ENCODE measurements at places on chromosomes 2 and 18.

GRCh38 chr2:173752152-173752551 lies 213.0 kb downstream of the SP3 start:
- no peaks in the 10 kb centered on the region for H3K27me3 ChIP-seq
- H3K27ac ChIP-seq: no peak overlapping the region
- H3K4me3 ChIP-seq: no peak overlapping the region
- no peak for ATAC-seq
- no peaks in the 10 kb centered on the region for H3K36me3 ChIP-seq

GRCh38 chr2:16639431-16639830 lies 26.2 kb downstream of the CYRIA start:
- H3K36me3 ChIP-seq: peaks cover 37% of the 10 kb centered on the region
- ATAC-seq: no peak
- no peaks in the 10 kb centered on the region for H3K27me3 ChIP-seq

- H3K27ac ChIP-seq: no peak overlapping the region
- H3K4me3 ChIP-seq: no peak overlapping the region
- no peaks in the 10 kb centered on the region for H3K36me3 ChIP-seq
- H3K4me1 ChIP-seq: peaks cover 6% of the 10 kb centered on the region
Observed at GRCh38 chr2:164903204-164903603, 52.1 kb downstream of the SLC38A11 start.

- H3K27ac ChIP-seq: no peak overlapping the region
- H3K4me3 ChIP-seq: no peak overlapping the region
- ATAC-seq: no peak
- H3K27me3 ChIP-seq: no peaks in the 10 kb centered on the region
Observed at GRCh38 chr18:8989017-8989416, 113.5 kb upstream of the NDUFV2 start.

DNA sequence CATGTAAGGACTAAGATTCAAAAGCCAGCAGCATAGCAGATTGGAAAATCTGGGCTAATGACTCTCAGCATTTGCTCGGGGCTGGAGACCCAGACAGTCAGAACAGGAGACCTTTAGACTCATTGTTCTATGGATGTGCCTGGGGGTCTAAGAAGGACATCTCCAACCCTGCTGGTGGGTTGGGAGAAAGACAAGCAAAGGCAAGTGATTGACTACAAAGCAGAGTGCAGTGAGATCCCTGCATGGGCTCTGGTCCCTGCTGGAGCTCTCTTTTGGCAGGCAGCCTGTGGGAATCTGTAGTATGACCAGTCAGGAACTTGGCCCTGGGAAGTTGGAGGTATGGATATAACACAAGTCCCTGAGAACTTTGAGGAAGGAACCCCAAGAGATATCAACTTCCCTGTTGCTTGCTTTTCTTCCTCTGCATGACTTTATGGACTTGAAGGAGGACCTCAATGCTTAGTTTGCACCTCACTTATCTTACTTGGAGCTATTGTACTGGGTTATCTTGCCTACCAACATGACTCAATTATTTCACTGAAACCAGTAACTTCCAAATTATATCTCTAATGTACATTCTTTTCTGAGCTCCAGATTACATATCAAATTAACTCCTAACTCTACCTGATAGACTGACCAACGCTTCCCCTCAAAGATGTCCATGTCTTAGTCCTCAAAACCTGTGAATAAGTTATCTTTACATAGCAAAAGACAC lies 236.0 kb downstream of the CYRIA start:
- no peaks in the 10 kb centered on the region for H3K4me1 ChIP-seq
- no peaks in the 10 kb centered on the region for H3K36me3 ChIP-seq
- H3K27ac ChIP-seq: no peak overlapping the region
- no peak for ATAC-seq
- H3K27me3 ChIP-seq: no peaks in the 10 kb centered on the region

DNA sequence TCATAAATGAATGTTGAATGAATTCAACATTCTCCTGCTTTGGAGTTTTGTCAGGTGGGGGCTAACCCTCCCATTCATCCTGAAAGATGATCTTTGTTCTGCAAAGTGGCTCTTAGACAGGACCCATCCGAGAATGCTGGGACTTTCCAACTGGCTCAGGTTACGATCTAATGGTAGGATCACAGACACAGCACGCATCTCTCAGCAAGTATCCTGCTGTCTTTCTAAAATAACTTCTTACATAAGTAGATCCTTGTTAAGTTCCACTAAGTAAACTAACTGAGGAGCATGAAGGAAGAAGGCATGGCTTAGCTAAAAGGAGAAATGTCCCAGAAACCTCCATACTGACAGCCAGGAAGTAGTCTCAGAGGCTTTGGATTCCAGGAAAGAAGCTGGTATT lies 23.7 kb downstream of the CYP27A1 start:
- no peak overlapping the region for H3K4me3 ChIP-seq
- no peak for ATAC-seq
- peaks cover 32% of the 10 kb centered on the region for H3K27me3 ChIP-seq

DNA sequence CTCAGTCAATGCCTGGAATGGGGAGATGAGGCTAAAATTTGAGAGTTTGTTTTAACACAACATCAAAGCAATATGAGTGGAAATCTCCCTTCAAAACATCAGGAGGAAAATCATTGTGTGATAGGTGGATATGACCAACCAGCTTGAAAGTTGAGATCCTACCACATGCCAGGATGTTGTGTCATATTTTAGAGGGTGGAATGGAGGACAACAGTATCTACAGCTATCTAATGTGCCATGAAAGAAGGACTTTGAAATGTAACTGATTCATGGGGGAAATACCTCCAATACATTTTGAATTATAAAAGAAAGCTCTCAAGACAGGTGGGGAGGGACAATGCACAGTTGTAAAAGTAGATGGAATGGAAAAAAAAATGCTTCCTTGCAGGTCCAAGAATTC lies 87.8 kb downstream of the SP100 start:
- H3K27me3 ChIP-seq: no peaks in the 10 kb centered on the region
- no peak overlapping the region for H3K4me3 ChIP-seq
- no peak for ATAC-seq
- H3K4me1 ChIP-seq: peaks cover 20% of the 10 kb centered on the region
- H3K36me3 ChIP-seq: peaks cover 78% of the 10 kb centered on the region

DNA sequence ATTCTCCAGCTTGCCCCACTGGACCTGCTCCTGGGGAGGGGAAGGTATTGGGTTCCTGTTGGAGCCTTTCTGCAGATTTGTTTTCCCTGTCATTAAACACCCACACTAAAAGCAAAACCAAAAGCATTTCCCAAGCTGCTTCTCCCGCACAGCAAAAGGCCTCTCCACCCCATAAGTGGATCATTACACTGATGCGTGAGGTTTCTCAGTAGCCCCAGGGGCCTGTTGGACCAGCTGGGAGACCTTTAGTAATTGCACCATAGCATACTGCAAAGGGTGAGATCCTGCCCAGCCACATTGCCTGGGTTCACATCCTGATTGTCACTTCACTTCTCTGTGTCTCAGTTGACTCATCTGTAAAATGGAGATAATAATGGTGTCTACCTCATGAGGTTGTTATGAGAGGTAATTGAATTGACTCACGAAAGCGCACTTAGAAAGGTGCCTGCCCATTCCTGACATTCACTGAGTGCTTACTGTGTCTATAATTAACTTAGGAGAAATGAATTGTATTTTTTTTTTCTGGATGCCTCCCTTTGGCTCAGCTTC lies 43.9 kb downstream of the TOGARAM2 start:
- H3K4me1 ChIP-seq: no peaks in the 10 kb centered on the region
- H3K27me3 ChIP-seq: peaks cover 2% of the 10 kb centered on the region
- no peak overlapping the region for H3K4me3 ChIP-seq

DNA sequence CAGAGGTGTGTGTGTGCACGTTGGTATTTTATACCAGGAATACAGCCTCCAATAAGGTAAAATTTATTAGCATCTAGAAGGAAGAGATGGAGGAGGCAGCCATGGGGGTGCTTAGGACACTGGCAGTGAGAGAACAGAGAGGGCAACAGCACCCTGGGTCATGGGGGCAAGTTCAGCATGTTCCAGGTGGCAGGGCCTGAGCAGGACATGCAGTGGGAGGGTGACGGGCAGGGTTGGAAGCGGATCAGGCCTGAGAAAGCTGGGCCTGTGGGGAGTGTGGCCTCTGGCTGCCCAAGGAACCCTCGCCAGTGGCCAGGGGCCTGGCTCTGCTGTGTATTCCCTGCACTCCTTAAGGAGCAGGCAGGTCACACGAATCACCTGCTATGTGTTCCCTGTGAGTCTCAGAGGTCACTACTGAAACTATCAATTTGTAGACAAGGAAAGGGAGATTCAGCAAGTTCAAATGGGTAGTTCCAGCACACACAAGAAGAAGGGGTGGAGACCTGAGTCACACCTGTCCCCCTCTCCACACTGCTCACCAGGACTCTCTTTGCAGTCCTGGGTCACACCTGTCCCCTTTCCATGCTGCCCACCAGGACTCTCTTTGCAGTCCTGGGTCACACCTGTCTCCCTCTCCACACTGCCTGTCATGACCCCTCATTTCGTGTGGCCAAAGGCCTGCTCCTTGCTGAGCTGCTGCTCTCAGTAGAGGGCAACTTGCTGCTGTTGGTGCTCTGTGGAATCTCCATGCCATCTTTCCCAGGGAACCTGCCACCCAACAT lies 463.9 kb upstream of the HS6ST1 start:
- H3K36me3 ChIP-seq: no peaks in the 10 kb centered on the region
- H3K27ac ChIP-seq: no peak overlapping the region
- H3K4me1 ChIP-seq: no peaks in the 10 kb centered on the region
- H3K27me3 ChIP-seq: peaks cover 40% of the 10 kb centered on the region

DNA sequence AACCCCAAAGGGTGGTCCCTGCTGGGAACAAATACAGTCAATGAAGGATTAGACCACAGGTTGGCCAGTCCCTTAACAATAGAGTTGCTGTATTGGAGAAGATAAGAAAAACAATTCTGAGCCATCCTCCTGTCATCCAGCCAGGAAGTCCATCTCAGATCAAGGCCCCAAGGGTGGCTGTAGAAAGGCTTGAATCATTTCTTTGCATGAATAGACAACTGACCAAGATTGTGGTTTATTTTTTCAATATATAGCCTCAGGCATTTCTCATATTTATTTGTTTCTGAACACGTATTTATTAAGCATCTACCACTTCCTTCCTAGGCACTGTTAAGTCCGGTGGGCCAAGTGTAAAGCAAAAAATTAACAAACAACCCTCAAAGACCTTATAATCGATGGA lies 274.4 kb upstream of the SLC14A2 start:
- no peak overlapping the region for H3K27ac ChIP-seq
- peaks cover 18% of the 10 kb centered on the region for H3K27me3 ChIP-seq
- H3K4me3 ChIP-seq: no peak overlapping the region
- no peaks in the 10 kb centered on the region for H3K4me1 ChIP-seq
- no peaks in the 10 kb centered on the region for H3K36me3 ChIP-seq

DNA sequence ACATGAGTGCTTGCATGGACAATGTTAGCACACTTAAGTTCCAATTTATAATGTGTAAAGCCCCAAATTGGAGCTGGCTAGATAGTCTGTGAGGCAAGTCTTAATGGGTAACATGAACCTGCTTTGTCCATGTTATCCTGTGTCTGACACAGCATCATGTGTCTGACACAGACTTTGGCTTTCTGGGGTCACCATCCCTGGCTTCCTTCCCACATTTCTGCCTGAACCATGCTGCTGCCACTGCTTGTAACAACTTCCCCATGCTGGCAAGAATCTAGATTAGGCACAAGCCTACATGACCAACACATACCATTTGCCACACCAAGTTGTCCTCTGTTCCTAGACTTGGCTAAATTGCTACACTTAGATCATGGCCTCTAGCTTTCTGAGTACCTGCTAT lies 49.8 kb upstream of the ZBTB7C start:
- H3K27ac ChIP-seq: no peak overlapping the region
- ATAC-seq: no peak
- H3K4me1 ChIP-seq: no peaks in the 10 kb centered on the region
- no peaks in the 10 kb centered on the region for H3K36me3 ChIP-seq
- peaks cover 22% of the 10 kb centered on the region for H3K27me3 ChIP-seq
- no peak overlapping the region for H3K4me3 ChIP-seq

DNA sequence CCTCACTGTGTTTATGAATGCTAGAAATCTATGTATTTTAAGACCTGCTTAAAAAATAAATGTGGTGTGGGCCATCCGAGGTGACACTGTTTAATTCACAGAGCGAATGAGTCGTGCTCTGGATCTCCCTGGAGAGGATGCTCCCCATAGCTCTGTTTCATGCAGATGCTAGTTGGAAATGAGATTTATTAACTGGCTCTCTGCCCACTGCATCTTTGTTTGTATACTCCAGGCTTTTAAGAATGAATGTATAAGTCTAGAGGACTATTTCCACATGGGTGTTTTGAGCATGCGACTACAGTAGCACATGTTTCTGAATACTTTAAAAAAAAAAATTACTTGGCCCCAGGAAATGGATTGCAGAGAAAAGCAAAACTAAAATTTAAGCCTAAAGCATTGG lies 3.9 kb downstream of the MAPRE2 start:
- H3K27me3 ChIP-seq: no peaks in the 10 kb centered on the region
- H3K27ac ChIP-seq: peak overlapping the region; percentile 91
- no peak for ATAC-seq
- H3K36me3 ChIP-seq: peaks cover 6% of the 10 kb centered on the region
- peaks cover 87% of the 10 kb centered on the region for H3K4me1 ChIP-seq

DNA sequence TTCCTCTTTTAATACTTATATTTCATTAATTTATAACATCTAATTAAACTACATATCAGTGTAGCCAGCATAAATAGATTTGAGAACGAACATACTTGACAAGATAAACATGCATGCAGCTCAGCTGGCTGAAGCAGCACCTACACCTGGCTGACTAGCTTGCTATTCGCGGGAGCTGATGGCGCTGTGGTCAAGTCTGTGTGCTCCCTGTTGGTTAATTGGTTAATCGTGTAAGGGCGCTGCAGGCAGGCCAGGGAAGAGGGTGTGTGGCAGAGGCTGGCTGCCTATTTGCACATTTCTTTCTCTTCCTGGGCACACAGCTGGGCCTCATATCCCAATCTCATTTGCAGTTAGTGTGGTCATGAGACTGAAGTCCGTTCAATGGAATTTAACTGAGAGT lies 14.5 kb upstream of the VWA3B start:
- H3K4me1 ChIP-seq: no peaks in the 10 kb centered on the region
- no peak for ATAC-seq
- no peaks in the 10 kb centered on the region for H3K36me3 ChIP-seq
- H3K27ac ChIP-seq: no peak overlapping the region
- no peak overlapping the region for H3K4me3 ChIP-seq
- no peaks in the 10 kb centered on the region for H3K27me3 ChIP-seq

GRCh38 chr2:29742656-29743055 lies 178.7 kb downstream of the ALK start:
- no peaks in the 10 kb centered on the region for H3K36me3 ChIP-seq
- no peak overlapping the region for H3K27ac ChIP-seq
- H3K27me3 ChIP-seq: no peaks in the 10 kb centered on the region

- no peak for ATAC-seq
- H3K27me3 ChIP-seq: peaks cover 27% of the 10 kb centered on the region
- no peak overlapping the region for H3K27ac ChIP-seq
- H3K4me1 ChIP-seq: no peaks in the 10 kb centered on the region
- H3K36me3 ChIP-seq: no peaks in the 10 kb centered on the region
Observed at GRCh38 chr2:118974103-118974993, 32.4 kb downstream of the MARCO start.

- peaks cover 14% of the 10 kb centered on the region for H3K27me3 ChIP-seq
- H3K36me3 ChIP-seq: no peaks in the 10 kb centered on the region
- H3K4me1 ChIP-seq: no peaks in the 10 kb centered on the region
- peak; percentile 45 for ATAC-seq
- no peak overlapping the region for H3K4me3 ChIP-seq
Observed at GRCh38 chr2:109231996-109232705, 103.1 kb downstream of the SH3RF3 start.

- H3K4me3 ChIP-seq: no peak overlapping the region
- no peak overlapping the region for H3K27ac ChIP-seq
- peaks cover 17% of the 10 kb centered on the region for H3K4me1 ChIP-seq
- H3K27me3 ChIP-seq: no peaks in the 10 kb centered on the region
- peaks cover 27% of the 10 kb centered on the region for H3K36me3 ChIP-seq
Observed at GRCh38 chr2:69375494-69376353, 11.3 kb downstream of the GFPT1 start.

All from stimulated activated memory B cell treated with anti-CD40 and anti-IgM and Interleukin-4, amounts not matched to agents 10 μg/mL and 1 μg/mL and 100 μg/mL, for 72 hours (primary cell).